ENCODE measurements at places on chromosomes 6 and 20.

DNA sequence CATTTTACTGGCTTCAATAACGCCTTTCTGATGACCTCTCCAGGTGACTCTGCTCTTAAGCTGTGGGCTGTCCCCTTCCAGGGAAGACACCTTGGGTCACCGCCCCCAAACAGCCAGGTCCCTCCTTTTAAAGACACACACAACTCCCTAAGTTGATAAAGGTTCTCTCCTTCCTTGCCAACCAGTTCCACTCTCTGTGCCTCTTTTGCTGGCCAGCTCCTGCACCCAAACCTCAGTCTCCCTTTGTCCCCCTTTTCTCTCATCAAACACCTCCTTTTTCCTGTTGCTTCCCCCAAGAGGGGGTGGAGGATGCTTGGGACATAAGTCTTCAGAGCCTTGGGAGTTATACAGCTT lies 1.0 kb downstream of the NCOA6 start:
- DNase-seq = peak; percentile 35

DNA sequence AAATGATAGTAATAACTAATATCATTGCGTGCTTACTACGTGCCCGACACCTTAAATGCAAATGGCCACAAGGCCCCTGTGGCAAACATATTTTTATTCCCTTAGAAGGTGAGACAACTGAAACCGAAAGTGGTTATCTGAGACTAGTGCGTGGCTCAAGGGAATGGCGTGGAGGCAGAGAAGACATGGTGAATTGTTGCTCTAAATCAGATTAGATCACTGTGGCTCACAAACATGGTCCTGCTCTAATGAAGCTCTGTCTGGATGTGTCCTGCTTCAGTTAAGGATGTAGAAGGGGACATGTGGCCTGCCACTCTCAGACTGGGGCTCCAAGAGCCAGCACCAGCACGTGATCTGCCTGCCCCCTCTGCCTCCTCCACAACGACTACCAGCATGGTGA lies 124.2 kb upstream of the GMDS start:
- DNase-seq = no peak

- DNase-seq = no peak
Measured at GRCh38 chr6:11609324-11610071, 71.9 kb downstream of the TMEM170B start.

DNA sequence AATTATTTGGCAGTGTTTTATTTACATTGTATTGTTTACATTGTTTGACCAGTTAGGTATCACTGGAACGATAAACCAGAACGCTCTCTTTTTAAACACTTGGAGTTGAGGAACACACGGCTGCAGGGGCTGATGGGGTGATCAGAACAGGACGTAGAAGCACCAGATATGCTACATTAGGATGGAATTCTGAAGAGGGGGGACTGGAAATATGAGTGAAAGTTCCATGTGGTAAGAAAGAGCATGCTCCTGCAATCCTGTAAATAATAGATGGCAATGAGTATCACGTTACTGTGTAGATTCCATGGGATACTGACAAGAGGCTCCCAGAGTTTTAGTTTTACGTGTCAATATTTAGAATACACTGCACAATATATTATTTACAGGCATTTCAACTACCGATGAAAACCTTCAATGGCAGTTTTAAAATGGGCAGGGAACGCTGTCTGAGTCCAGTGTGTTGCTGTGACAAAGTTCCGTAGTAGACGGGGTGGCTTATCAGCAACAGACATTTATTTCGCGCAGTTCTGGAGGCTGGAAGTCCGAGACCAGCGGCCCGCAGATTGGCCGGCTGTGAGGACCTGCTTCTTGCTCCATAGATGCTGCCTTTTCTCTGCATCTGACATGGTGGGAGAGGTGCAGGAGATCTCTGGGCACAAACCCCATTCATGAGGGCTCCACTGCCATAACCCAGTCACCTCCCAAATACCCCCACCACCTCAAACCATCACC lies 43.1 kb downstream of the SYNJ2 start:
- DNase-seq = no peak

DNA sequence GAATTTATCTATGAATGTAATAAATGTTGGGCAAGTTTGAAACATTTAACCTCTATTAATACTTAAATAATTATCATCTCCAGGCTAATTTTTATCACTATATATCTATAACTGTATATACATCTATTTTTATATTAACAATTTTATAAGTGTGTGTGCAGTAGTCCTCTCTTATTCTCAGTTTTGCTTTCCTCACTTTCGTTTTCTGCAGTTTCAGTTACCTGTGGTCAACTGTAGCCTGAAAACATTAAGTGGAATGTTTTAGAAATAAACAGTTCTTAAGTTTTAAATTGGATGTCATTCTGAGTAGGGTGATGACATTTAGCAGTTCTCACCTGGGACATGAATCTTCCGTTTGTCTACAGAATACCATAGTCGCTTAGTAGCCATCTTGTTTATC lies 379.4 kb upstream of the MAN1A1 start:
- no peak for DNase-seq

DNA sequence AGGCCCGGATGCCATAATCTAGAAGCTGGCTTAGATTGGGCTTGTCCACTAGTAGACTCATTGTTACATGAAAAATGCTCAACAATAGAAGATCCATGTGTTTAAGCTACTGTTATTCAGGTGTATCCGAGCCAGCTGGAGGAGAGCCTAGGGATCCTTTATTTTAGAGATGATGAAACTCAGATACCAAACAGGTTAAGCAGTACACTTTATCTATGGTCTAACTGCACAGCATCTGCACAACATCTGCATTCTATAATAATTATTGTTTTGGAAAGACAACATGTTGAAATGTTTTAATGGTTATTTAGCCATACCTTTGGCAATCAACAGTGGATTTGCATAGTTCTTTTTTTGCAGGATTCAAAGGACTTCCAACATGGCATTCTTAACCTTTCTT lies 134.1 kb downstream of the RFPL4B start:
- no peak for DNase-seq

- DNase-seq = no peak
Measured at GRCh38 chr20:53706466-53707370, 113.1 kb upstream of the ZNF217 start.

- DNase-seq = no peak
Measured at GRCh38 chr6:104477569-104477968, 382.1 kb downstream of the HACE1 start.

DNA sequence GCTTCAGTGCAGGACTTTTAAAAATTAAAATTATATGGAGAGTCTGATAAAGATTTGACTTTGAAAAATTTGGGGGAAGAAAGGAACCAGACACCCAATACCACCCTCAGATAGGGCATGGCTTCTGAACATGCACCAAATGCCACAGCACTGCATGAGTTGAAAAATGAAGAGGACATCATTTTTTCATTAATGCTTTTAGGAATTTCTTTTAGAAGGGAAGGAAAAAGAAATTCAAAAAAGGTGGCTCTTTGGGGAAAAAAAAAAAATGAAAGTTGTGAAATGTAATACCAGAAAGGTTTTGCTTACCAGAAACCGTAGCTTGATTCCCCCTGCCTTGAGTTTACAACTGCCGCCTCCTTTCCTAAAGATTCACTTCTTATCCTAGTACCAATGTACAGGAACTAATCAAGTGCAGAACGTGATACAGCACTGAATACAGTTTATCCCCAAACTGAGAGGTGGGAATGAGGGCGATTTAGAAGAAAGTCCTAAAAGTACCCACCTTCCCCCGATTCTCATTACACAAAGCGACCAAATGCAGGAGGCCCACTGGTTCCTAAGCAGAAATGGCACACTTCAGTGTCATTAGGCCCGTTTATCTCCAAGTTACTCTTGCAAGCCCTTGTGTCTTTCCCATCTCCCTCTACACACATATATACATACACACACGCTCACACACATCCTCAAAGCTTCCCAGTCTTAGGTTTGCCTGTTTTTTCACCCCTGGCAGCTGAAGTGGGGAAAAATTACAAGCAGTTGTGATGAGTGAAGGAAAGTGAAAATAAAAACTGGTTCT lies 2.8 kb downstream of the PPP1R10 start:
- no peak for DNase-seq

- DNase-seq = no peak
Measured at GRCh38 chr6:20610636-20611370, 76.5 kb downstream of the CDKAL1 start.

- no peak for DNase-seq
Measured at GRCh38 chr20:13821876-13822275, 37.0 kb downstream of the NDUFAF5 start.

DNA sequence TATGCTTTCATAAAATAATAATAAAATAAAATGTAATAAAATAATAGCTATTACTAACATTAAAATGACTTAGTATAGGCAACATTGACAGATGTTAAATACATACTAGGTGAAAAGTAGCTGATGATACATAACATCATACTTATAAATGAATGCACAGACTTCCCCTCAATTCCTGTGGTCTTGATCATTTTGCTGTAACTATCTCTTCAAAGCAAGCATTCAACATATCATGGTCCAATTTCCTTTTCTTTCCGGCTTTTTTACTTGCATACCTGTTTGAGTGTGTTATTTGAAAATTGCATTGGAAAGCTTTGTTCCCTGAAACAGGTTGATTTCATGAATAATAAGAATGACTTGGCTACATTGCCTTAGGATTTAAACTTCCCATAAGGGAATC lies 309.3 kb downstream of the HDGFL1 start:
- DNase-seq = no peak

DNA sequence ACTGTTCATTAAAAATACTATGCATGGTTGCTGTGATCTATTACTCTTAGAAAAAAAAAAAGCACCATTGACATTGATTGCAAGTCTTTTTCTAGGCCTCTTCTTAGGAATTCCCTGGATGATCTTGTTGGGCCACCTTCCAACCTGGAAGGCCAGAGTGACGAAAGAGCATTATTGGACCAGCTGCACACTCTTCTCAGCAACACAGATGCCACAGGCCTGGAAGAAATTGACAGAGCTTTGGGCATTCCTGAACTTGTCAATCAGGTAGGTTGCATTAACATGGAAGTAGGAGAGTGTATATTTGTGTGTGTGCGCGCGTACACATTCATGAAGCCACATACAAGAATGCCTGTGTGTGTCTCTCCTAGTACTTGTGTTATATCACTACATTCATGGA lies 140.4 kb downstream of the NCOA3 start:
- DNase-seq = no peak

DNA sequence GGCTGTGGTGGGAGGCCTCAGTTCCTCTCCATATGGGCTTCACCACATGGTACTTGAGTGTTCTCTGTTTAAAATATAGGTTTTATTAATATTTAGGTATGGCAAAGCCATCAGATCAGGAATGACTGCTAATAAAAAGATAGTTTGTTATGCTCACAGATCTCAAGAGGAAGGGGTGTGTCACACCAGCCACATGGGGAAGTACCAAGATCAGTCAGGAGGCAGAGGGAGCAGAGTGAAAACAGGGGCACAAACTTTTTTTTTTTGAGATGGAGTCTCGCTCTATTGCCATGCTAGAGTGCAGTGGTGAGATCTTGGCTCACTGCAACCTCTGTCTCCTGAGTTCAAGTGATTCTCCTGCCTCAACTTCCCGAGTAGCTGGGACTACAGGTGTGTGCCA lies 92.1 kb upstream of the GCM1 start:
- DNase-seq = no peak
